ENCODE measurements at places on chromosomes 6 and 20. TPM values are rescaled to one million over a fixed set of nuclear protein-coding genes. Genes with fewer than 3 reads are reported as not detected.

GRCh38 chr6:111817451-111818120 lies 55.7 kb downstream of the FYN start:
- no peak for DNase-seq

- DNase-seq: no peak
These were observed 433.8 kb upstream of the NOX3 start for GRCh38 chr6:155889410-155889809.

DNA sequence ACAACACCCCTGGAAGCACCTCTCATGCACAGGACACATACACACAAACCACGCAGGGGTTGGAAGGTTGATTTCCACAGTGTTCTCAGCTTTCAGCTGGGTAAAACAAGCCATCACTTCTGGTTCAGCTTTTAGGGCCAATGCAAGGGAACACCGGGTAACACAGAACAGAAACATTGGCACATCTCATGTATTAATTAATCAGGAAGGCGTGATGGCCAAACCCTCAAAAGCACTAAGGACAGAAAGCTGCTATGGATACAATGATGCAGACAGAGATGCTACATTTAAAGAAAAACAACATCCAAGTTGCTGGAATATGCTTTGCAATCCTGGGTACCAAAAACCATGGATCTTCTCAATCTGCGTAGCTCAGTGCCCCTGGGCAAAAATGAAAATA lies 104.3 kb upstream of the BEND6 start:
- DNase-seq: no peak

DNA sequence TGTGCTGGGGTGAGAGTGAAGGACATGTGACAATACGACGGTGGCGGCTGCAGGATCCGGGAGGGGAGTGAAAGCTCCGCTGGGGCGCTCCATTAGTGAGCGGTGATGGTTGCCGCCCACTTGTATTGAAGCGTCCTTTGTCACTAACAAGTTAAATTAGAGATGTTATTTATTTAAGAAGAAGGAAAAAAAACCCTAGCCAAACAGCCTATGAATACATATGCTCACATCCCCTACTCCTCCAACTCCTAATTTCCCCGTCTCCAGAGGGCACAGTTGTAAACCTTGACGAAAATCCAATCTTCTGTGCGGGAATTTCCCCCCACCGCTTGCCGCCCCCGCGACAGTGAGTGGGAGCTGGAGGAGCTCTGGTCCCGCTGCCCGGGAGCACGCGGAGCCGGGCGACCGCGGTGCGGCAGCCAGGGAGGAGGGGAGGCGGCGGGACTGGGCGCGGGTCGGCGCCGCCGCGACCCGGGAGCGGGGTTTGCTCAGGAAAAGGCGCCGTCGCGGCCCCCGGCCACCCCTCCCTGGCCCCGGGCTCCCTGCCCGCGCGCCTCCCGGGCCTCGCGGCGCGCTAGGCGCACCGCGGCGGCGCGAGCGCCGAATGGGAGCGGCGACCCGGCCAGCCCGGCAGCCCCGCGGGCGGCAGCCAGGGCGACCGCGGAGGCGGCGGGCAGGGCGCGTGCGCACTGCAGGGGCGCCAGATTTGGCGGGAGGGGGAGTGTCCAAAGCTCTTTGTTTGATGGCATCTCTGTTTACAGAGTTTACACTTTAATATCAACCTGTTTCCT lies at the start of gene MYB:
TSS of gene MYB (plus strand) at position 767 of the 791 bp plus-strand sequence. CDS start 206 bp downstream, outside the sequence.
- DNase-seq: peak; percentile 9

GRCh38 chr6:106617857-106618256 lies 11.4 kb downstream of the RTN4IP1 start:
- no peak for DNase-seq

- DNase-seq: no peak
These were observed 88.3 kb upstream of the SLC22A23 start for GRCh38 chr6:3545156-3545555.

GRCh38 chr6:17998442-17998841 lies 11.0 kb upstream of the KIF13A start:
- no peak for DNase-seq

GRCh38 chr6:146913842-146914488 lies 290.3 kb upstream of the STXBP5 start:
- peak; percentile 34 for DNase-seq

DNA sequence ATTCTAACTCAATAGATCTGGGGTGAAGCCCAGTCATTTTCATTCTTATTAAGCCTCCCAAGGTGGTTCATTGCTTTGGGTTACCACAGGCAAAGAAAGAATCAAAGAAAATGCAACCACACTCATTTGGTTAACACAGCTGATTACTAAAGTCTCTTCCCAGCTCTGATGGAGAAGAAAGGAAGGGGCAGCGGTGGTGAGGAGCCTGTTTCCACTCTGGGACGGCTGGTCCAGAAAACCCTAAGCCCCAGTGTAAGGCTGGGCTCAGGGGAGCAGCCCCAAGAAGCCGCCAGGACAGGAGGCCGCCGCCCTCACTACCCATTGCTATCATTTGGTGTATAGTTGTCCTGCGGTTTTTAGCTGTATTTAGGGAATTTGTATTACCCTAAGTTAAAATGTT lies 226.9 kb downstream of the CD83 start:
- no peak for DNase-seq

GRCh38 chr6:16184129-16184528 lies 54.3 kb upstream of the GMPR start:
- DNase-seq: no peak

DNA sequence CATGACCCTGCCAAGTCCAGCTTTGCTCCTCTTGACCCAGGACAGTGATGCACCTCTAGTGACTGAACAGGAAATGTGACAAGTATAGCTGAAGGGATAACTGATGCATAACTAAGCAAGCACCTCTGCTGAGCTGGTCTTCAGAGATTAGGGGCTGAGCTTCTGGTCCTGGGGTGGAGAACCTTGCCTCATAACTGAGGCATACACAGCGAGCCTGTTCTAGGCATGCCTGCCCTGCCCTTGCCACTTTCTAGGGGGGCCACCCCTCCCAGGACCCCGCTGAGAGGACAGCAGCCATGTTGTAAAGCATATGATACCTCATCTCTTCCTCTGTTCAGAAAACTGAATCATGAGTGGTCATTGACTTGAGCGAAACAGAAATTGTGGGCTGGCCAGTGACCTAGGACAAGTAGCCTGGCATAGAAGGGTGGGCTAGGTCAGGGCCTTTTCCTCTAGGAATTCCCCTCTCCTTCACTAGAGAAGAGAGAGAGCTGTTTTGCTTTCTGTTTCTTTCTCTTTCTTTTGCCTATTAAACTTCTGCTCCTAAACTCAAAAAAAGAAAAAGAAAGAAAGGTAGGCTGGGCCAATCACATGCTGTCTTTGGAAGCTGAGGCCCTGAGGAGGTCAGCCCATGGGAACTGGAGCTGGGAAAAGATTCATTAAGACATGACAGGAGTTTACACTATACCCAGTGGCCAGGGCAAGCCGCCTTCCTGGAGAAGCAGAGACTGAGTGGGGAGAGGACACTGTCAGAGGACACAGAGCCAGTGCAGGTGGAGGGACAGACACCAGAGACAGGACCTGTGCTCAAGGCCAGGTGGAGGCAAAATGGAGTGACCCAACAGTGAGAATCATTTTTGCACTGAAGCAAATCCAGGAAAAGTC lies 23.1 kb downstream of the ALDH5A1 start:
- DNase-seq: no peak

- no peak for DNase-seq
These were observed 154.5 kb upstream of the ECI2 start for GRCh38 chr6:4289770-4290320.

DNA sequence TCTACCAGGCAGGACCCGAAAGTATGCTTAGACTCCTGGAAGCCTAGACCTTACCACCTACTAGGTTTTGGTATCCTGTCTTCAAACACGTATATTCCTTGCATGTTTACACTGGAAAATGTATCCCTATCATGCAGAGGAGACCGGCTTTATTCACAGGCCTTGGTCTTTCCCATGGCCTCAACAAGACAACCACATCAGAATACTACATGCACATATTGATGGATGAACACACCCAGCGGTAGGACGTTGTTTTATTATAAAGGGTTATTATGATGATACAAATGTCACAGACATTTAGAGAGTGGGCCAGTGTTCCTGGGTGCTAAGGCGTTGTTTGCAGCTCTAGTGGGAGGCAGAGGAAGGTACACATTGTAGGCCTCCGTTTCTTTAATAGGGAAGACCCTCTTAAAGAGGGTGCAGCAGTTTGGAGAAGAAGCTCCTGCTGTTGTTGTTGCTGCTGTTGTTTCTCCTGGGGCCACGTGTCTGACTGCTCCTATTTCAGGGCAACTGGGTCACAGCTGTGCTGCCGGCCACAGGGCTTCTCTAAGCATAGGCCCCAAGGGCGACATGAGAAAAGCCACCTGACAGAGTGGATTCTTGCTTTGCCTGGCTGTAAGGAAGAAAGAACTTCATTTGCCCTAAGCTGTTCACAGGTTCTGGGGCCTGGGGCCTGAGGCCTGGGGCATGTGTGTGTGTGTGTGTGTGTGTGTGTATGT lies 98.3 kb upstream of the SASH1 start:
- no peak for DNase-seq

DNA sequence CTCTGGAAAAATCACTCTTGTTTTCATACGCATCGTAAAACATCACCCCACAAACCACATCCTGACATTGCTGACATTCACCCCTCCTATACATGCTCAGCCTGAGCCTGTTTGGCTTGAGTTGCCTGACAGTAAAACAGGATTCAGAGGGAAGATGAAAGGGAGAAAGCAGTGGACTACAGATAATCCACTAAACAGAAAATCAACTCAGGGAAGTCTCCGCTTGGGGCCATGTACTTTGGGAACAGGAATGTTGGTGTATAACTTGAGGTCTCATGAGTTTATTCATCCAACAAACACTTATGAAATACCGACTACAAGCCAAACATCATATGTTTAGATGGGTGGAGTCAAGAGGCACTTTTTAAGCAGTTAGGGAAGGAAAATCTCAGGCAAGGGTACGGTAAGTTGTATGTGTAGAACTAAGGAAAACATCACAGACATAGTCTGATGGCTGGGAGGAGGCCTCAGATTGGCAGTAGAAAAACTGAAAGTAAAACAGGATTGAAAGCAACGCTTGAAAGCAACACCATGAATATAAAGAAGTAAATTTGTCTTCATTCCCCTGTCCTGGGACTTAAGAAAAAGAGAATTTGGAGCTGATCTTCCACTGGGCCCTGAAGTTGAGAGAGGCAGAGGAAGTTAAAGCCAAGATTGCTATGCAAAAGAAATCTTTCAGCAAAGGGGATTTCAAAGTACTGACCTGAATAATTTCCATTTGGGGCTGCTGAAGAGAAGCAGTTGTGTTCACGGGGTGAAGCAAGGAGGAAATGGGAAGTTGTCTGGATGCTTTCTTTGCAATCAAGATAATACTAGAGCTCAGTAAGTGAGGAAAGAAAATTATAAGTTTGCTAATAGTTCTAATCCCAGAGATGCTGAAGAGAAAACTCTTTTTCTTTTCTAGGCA lies 28.8 kb downstream of the PDE7B start:
- DNase-seq: peak; percentile 57

- DNase-seq: no peak
These were observed 15.7 kb upstream of the TBC1D22B start for GRCh38 chr6:37241775-37242428.

- DNase-seq: peak; percentile 69
These were observed 9.2 kb downstream of the PPP1R3G start for GRCh38 chr6:5094327-5094726.

- DNase-seq: peak; percentile 52
These were observed 23.1 kb upstream of the FBXO9 start for GRCh38 chr6:53042112-53042511.

GRCh38 chr6:149357726-149358538 lies 40.4 kb downstream of the TAB2 start:
- no peak for DNase-seq

- DNase-seq: no peak
These were observed 706 bp upstream of the SNX14 start for GRCh38 chr6:85594197-85594930.

GRCh38 chr6:151379933-151380847 lies 11.2 kb downstream of the ZBTB2 start:
- no peak for DNase-seq

- no peak for DNase-seq
These were observed 41.7 kb upstream of the TTPAL start for GRCh38 chr20:44433751-44434538.

DNA sequence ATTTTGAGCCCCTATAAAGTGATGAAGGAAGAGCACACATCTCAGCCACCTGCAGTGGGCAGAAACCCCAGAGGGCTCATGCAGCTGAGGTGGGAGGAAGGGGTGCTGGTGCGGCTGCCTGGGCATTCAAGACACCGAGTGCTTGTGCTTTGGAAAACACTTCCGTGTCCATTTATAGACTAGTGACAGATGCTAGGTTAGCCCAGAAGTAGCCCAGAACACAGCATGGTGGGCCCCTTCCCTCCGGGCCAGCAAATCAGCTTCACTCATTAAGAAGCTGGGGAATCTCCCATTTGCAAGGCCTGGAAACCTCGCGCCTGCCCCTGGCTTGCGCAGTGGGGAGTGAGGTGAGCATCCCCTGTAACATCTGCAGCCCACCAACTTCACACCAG lies 12.9 kb downstream of the BEND3 start:
- DNase-seq: no peak

GRCh38 chr6:136024711-136025110 lies 173.2 kb downstream of the PDE7B start:
- no peak for DNase-seq

GRCh38 chr6:168196385-168196860 lies 117.4 kb upstream of the FRMD1 start:
- DNase-seq: no peak

DNA sequence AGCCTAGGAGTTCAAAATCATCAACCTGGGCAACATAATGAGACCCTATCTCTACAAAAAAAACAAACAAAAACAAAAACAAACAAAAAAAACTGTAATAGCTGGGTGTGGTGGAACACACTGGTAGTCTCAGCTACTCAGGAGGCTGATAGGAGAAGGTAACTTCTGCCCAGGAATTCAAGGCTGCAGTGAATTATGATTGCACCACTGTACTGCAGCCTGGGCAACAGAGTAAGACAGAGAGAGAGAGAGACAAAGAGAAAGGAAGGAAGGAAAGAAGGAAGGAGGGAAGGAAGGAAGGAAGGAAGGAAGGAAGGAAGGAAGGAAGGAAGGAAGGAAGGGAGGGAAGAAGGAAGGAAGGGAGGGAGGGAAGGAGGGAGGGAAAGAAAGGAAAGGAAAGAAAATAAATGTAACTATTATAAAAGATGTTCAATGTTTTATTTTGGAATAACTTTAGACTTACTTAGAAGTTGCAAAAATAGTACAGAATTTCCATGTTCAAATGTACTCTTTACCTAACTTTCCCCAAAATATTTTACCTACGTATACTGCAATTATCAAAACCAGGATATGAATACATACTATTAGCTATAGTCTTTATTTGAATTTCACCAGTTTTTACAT lies 175.2 kb downstream of the KHDC1L start:
- DNase-seq: no peak

ARFGEF3 gene
- total RNA-seq: 1.1 TPM

PTGIS gene
- total RNA-seq: 14.0 TPM

MKKS gene
- total RNA-seq: 7.9 TPM

HTR1E gene
- total RNA-seq: not detected

ABT1 gene
- 12.3 TPM for total RNA-seq

CENPQ gene
- total RNA-seq: 8.0 TPM

MUCL3 gene
- total RNA-seq: not detected
